ENCODE measurements at places on chromosomes 5 and 9.

DNA sequence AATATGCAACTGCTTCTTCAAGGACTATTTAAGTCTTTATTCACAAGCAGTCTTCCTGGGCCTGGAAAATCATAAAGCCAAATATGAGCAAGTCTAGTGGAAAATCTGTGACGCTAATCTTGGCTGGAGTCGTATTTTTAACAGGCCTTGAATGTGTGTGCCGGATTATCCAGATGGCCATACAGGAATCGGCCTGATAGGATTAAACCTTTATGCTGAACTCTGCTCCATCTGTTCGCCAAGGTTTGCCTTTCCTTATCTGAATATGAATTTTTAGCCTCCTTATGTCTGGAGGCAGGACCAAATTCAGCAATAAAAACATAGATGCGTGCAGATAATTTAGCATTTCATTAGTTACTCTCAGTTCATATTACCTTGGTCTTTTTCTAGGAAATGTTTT lies 294.5 kb downstream of the EBF1 start:
- no peak for DNase-seq

DNA sequence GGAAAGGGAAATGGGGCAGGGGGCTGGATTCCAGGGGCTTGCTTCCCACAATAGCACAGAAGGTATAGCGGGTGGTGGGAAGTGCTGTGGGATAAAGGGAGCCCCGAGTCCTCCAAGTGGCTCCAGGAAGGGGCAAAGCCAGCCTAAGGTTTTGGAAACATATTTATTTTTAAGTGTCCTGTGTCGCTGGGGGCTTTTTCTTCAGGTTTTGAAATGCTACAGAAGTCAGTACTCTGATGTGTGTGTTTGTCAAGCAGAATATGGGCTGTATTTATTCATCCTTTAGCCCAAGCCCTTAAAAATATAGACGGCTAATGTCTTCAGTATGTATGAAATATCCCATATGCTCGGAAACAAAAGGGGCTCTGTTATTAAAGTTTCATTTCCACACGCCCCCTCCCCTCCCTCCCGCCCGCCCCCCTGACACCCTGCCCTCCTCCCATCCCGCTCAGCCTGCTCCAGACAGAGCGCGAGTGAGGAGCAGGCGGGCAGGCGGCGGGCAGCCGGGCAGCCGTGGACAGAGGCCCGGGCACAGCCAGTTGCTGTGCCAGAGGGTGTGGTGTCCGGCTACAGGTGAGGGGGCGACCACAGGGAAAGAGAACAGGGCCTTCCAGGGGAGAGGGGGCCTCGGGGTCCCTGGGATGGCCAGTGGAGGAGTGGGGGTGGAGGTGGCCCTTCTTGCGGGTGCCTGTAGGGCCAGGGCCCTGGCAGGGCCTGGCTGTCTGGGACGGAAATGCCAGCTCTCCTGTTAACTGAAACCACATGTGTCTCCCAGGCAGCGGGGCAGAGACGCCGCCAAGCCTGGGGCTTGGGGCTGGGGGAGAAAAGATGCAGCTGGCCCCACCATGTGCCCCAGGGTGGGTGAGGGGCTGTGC lies 39.6 kb upstream of the SYNPO start:
- no peak for DNase-seq

DNA sequence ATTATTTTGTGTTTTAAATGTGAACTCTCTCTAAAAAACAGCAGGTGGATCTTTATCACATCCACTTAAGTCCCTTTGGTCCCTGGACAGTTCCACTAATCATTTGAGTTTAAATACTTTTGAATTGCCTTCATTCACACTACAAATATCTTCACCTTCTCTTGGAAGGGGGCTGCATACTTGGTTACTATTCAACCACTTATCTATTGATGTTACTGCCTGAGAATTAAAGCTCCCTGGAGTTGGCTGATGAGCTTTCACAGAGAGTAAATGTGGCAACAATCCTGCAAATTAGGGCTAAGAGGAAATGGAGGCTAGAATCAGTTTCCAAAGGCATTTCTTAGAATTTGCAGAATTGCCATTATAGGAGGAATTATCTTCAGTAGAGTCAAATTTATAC lies 180.4 kb downstream of the ST8SIA4 start:
- no peak for DNase-seq

DNA sequence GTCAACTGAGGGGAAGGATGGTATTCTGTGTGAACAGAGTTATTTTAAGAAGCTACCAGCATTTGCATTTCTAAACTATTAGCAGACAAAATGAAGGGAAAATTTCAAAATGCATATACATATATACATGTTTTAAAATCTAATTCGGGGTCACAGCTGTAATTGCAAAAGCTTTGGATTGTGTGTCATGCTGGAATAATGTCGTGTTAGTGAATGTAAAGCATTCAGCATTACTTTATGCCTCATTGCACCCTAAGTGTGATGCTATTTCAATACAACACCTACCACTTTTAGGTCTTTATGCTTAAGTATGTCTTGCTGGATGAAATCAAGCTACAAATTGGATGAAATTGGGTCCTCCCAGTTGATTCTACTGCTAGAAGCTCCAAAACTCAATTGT lies 687.6 kb upstream of the MEF2C start:
- no peak for DNase-seq

DNA sequence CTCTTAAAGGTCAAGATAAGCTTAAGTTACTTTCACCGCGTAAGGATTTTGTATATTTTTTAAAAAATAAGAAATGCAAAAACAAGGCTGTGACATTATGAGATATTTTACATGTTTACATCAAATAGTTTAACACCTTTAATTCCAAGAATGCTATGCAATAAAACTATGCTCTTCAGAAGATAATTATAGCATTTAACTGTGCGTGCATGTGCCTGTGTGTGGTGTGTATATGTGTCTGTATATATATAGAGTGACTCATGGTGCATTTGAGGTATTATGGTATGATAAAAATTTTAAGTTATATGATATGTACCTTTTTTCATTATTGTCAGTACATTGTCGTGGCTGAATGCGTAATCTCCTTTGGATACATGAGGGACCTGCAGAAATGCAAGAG lies 539.3 kb downstream of the PDE4D start:
- no peak for DNase-seq

- peak; percentile 27 for DNase-seq
Measured at GRCh38 chr5:1174122-1174936, 27.1 kb upstream of the SLC6A19 start.

GRCh38 chr5:38265546-38266179 lies 7.3 kb downstream of the EGFLAM start:
- no peak for DNase-seq

DNA sequence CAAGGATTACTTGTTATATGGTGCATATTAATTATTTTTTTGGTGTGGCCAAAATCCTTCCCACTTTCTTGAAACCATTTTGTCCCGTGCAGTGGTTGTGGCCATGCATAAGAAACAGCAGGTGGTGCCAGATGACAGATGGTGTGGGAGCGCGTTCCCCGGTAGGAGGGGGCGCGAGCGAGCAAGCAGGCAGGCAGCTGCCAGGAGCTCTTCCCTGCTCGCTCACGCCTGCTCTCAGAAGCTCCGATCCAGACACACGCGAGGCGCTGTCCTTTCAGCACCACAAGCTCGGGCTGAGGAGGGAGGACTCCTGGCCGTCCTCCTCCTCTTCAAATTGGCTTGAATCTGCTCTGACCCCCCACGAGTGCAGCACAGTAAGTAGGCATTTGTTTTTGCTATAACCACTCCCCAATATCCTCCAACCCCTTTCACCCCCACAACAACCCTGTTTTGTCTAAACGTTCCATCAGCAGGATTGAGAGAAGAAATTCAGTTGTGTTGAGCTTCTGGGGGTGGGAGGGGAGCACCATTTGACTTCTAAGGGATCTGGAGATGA lies at the start of gene NSG2:
Gene NSG2 (plus strand): TSS at position 237 of the 556 bp plus-strand sequence. CDS start 1,050 bp downstream, outside the sequence.
- no peak for DNase-seq

GRCh38 chr5:157511651-157512644 lies 51.9 kb downstream of the NIPAL4 start:
- no peak for DNase-seq

- no peak for DNase-seq
Measured at GRCh38 chr9:23638011-23638410, 188.0 kb downstream of the ELAVL2 start.

DNA sequence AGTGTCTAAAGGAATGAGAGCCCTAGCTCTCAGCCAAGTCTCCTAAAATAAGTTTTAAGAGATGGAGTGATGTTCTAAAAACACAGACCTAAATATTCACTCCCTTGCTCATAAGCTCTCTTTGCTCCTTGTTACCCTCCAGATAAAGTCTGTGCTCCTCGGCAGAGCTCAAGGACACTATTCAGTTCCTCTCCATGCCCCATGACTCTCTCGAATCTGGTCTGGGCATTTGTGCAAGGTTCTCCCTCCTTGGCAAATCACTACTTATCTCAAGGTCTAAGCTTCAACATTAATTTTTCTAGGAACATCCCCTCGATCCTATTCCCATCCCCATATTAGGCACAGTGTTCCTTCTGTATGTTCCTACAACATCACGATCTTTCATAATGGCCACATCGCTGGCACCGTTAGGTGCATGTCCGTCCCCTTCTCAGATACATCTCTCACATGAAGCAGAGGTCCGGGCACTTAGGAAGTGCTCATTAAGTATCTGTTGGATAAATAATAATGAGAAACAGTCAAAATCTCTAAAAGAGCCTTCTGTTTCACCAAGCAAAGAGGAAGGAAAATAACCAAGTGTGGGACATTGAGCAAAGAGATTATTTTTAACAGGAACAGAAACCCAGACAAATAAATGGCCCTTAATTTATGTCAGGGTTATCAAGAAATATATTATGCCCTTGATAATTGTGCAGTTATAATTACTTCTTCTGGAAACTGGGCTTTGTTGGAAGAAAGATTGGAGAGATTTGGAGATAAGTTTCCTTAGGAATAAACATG lies 85.9 kb upstream of the HTR4 start:
- DNase-seq, result no peak

GRCh38 chr5:17720071-17720470 lies 85.8 kb downstream of the TAF11L14 start:
- DNase-seq, result no peak

GRCh38 chr5:3118340-3118739 lies 366.9 kb upstream of the IRX2 start:
- DNase-seq, result no peak

DNA sequence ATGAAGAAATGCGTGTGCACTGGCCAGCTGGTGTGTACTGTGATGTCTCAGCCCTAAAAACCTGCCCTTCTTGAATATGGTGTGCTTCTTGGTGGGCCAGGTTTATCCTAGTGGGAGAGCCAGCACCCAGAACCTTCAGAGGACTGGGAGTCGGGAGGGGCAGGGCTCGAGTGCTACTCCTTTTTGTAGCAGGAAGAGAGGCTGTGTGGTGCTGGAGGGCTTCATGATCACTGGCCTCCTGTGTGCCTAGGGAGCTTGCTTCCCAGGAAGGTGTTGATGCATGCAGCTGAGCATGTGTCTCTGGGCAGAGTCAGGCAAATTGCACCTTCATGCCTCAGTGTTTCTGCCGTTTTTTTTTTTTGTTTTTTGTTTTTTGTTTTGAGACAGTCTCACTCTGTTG lies 20.0 kb downstream of the PHF2 start:
- DNase-seq, result no peak

- no peak for DNase-seq
Measured at GRCh38 chr5:110161162-110161561, 471.4 kb downstream of the MAN2A1 start.

DNA sequence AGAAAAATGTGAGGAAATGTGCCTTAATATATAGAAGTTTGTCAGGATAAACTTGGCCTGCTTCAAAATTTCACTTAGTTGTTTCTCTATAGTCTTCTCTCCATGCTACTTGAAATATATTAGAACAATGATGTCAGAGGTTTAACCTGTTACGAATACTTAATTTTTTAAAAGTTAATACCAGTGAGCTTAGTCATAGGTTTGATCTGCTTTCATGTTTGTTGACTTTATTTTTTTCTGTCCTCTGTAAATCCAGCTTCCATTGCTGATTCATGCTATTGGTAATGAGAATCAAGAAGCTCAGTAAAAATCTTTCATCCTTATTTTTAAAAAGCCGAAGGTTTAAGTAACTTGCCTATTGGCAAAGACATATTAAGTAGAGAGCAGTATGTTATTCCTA lies 27.9 kb downstream of the BDP1 start:
- no peak for DNase-seq

- no peak for DNase-seq
Measured at GRCh38 chr5:172110260-172110815, 77.7 kb downstream of the STK10 start.

DNA sequence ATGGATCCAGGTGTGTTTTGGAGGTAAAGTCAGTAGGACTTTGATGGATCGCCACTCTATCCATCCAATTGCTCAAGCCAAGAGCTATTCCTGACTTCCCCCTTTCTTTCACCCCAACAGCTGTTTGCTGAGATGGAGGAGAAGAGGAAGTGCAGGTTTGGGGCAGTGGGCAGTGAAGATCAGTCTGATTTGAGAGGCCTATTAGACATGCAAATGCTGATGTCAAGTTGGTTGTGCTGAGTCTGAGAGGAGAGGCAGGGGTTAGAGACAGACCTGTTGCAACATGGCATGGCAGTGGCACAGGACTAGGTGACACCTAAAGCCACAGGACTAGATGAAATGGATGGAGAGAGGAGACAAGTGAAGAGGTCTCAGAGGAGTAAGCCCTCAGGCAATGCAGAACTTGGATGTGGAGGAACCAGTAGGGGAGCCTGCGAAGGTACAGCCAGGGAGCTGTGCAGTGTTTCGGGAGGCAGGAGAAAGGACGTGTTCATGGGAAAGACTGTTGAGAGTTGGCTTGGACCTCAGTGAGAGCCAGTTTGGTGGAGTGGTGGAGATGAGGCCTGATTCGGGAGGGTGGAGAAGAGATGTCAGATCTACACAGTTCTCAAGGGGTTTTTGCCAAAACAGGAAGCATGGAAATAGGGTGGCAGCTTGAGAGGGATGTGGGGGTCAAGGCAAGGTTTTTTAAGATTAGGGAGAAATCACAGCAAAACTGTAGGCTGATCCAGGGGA lies 175.0 kb downstream of the MACROH2A1 start:
- no peak for DNase-seq

DNA sequence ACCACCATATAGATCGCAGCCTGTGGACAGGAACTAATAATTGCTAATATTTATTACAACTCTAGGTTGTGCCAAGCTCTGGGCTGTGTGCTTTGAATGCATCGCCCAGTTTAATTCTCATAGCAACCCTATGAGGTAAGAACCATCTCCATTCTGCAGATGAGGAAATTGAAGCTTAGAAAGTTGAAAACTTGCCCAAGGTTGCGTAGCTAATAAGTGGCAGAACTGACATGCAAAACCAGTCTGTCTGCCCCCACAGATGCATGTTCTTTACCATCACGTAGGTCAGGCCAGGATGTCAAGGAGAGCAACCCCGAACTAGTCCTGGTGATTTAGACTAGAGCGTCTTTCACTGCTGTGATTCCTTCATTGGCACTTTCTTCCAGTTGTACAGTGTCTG lies 15.6 kb downstream of the WWC1 start:
- DNase-seq, result no peak

DNA sequence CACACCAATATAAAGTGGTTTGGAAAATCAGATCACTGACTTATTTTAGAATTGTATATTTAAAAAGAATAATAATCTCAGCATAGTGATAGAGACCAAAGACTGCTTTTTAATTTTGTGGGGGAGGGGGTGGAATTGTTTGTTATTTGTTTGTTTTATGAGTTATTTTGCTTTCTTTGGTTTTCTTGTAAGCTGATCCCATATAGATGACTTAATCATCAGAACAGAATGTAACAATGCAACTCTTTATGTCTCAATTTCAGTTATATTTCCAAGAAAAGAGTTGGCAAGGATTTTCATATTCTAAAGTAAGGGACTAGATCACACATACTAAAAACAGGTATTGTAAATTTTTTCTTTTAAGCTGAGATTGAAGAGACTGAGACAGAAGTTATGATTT lies 984.9 kb downstream of the TLE4 start:
- DNase-seq, result no peak

All from activated gamma-delta T cell treated with anti-CD3 and anti-CD28 coated beads, Interleukin-2, amount 50 U/mL, for 16 hours (primary cell).